ENCODE measurements at places on chromosomes 2 and 18.

DNA sequence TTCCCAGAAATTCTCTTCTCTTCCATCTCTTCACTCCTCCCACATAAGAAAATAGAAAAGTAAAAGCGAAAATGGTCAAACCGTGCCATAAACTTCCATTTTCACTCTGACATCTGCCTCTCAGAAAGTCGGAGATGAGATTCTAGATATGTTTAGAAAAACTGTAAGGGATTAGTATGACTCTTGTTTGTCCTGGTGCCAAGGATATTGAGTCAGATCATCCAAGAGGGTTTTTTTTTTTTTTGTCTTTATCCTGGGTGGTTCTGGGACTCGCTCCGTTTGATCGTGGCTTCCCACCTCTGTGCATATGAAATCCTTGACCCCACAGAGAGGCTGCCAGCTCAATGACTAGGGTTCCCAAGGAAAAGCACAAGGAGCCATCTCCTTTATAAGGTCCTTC, 17.3 kb downstream of the EN1 start:
- DNase-seq = no peak

DNA sequence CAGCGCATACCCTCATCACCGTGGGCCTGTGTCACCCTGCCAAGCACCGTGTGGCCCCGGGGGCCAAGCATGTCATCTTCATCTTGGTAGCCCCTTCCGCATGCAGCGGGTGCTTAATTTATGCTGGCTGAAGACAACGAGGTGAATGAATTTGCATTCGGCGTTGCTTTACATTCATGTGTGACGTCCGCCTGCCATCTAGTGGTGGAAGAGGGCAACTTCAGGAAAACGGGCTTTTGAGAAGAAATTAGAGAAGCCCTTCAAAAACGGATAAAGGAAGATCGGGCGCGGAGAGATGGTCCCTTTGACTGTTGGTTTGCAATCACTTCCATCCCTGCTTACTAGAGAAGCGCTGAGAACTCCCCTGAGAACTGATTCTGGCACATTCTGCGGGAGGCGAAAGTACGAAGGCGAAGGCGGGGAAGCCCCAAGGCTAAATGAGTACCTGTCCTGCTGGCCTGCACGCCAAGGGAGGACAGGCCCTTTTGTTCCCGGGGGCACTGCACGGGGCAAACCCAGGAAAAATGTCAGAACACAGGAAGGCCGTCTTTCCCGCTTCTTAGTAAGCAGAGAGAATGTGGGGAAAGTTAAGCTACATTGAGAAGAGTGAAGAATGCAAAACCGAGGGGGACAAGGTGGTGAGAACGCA, 145.9 kb downstream of the ZNF516 start:
- peak; percentile 34 for DNase-seq

GRCh38 chr2:239120664-239121063, 272.8 kb downstream of the TWIST2 start:
- no peak for DNase-seq

- DNase-seq = peak; percentile 61
Observed at GRCh38 chr2:70069049-70069448, 18.2 kb upstream of the PCBP1 start.

DNA sequence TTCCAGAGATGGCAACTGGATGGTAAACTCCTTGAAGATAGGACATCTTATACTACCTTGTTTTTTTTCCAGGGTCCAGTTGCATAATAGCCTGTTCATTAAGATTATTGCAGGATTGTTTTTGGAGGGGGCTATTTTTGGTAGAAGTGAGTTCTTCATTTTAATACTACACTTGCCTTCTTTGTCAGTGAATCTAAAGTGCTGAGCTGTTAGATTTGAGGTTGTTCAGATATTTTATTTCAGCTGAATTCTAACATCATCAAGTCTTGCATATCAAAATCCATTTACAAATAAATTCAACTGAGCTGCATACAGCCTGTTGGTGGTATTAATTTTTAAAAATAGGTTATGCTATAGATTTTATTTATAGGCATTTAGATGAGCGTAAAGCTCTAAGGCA, 72.1 kb downstream of the PLCL1 start:
- no peak for DNase-seq

DNA sequence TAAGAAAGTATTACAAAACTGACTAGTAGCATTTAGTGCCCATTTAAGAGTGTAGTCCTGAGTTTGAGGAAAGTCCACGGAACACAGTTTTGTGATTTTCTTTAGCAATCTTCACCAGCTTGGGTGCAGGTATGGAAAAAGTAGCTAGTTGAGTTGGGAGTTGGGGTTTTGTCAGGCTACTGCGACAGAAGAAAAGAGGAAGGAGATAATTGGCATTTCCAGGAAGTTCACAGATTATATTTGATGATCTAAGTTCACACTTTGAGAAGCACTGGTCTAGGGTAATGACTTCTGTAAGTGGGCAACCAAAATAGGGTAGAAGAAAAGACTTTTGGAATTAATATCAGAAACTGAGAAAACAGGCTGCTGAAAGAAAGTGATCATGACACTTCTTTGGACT, 52.1 kb downstream of the VIL1 start:
- DNase-seq = no peak

DNA sequence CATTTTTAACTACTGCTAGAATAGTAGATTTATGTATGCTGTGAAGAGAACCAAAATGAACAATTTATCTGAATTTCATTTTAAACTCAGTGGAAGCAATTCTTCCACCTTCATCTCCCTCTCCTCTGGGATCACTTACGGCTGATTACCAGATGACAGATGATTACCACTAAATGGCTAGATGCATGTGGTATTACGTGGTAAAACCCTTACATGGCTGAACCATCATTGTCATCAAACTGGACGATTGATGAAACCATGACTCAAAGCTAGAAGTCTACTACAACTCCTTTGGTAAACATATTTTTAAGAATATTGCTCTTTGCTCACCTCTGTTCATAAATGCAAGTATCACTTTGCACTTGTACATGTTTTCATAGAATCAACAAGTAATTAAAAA, 48.5 kb upstream of the DOCK10 start:
- DNase-seq = no peak

DNA sequence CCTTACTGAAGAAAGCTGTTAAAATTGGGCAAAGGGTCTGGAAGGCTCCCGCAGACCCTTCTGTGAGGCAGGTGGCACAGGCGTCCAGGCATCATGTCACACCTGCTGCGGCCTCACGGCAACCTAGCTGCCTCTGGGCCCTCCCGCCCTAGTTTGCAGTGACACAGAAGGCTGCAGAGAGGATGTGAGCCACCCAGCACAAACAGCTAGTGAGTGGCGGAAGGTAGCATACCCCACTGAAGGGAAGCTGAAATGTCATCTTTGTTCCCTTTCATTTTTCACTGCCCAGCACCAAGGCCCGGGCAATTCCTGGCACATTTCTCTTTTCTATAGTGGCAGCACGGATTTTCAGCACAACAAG, 53.8 kb downstream of the TRAPPC12 start:
- DNase-seq = no peak

DNA sequence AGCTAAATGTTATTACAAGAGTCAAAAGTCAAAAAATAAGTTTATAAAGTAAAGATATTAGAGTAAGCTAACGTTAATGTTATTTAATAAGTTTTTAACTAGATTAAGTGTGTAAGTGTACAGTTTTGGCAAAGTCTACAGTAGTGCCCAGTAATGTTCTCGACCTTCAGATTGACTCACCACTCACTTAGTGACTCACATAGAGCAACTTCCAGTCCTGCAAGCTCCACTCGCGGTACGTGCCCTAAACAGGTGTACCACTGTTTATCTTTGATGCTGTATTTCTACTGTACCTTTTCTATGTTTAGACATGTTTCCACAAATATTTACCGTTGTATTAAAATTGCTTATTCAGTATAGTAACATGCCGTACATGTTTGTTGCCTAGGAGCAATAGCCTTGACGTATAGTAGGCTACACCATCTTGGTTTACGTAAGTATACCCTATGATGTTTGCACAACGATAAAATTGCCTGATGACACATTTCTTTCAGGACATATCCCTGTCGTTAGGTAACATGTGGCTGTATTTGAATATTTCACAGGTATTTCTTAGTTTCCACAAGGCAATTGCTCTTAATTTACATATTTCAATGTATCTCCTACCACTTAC, 1641.9 kb upstream of the PIK3C3 start:
- DNase-seq = no peak

DNA sequence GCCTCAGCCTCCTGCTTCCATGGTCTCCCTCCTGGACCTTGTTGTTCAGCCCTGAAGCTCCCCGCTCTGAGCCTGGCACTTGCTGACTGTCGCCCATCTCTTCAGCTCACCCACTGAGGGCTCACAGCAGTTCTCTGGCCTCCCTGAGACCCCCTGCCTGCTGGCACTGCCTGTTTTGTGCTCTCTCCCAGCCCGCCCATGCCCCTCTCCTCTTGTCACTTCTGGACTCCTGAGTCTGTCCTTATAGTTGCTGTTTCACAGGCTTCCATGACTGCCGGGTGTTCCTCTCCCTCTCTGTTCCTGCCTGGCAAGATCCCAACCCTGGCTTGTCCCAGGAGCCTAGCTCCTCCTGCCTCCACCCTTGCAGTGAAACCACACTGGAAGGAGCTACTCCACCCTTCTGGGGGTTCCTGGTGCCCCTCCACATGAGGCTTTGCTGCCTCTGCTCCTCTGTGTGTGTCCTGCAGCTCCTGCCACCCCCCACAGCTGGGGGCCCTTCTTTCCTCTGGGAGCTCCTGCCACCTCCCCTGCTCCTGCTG, 110.6 kb downstream of the CEP192 start:
- no peak for DNase-seq
